Mesenchymal stem cell (in vitro differentiated cells and primary cell): ENCODE measurements at places on chromosomes 5 and 9.
A peak's percentile ranks its signal among the peaks of the same experiment; 100 is the strongest.

DNA sequence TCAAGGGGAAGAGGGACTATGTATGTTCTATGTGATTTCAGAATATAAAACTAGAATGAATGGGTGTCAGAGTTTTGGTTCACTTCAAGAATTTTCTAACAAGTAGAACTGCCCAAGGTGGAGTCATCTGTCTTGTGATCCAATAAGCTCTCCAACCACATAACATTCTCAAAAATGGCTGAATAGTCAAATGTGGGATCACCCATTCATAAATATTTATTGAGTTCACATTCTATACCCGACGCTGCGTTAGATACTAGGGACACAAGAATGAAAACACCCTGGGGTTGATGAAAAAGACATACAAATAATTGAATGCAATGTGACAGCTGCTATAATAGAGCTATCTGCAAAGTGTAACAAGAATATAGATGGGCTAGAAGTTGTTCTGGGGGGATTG lies 35.3 kb upstream of the TRAF1 start:
- DNase-seq = no peak

DNA sequence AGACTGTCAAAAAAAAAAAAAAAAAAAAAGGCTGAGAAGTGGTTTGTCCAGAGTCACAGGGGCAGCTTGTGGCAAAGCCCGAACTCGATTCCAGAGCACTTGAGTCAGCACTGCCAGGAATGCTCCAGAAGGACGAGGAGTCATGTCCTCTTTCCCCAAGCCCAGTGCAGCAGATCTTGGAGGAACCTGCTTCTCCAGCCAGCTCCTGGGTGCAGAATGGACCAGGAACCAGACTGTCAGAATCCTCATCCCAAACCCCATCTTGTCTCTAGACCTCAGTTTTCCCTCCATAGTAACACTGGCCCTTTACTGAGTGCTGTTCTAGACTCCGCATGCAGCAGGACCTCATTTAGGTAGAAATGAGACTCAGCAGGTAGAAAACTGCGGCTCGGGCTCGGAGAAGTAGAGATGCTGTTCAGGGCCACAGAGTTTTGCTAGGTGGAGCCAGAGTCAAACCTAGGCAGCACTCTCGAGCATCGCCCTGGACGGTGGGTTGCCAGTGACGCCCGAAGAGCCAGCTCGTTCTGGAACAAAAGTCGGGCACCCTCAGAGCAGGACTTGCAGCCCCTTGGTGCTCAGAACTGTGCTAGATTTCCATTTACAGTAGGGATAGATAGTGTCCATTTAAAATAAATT lies 15.4 kb downstream of the CD74 start:
- DNase-seq = peak; percentile 40

DNA sequence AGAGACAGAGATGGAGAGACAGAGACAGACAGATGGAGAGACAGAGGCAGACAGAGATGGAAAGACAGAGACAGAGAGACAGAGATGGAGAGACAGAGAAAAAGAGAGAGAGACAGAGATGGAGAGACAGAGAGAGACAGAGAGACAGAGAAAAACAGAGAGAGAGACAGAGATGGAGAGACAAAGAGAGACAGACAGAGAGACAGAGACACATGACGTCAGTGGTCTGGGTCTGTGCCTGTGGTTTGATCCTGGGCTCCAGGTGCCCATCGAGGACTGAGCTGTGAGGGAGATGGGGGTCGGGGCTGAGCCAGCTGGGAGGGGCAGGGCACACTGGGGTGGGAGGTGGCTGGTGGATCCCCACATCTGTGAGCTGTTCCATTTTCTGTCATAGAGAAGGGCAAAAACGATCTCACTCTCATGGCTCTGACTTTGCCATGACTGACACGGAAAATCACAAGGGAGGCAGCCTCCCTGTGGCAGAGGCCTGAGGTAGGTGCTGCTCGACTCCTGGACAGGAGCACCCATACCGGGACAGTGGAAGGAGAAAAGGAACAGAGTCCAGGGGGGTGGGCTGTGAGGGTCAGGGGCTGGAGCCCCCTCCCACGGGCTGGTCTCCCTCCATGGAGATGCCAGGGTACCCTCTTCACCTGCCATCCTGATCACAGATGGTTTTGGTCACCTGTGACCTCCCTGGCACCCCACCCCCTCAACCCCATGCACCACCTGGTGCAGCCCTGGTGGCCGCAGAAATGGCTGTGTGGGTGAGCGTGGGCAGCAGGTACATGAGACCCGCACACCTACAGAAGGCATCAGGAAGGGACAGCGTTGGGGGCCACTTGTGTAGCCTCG lies 28.8 kb downstream of the GLT6D1 start:
- DNase-seq = no peak

DNA sequence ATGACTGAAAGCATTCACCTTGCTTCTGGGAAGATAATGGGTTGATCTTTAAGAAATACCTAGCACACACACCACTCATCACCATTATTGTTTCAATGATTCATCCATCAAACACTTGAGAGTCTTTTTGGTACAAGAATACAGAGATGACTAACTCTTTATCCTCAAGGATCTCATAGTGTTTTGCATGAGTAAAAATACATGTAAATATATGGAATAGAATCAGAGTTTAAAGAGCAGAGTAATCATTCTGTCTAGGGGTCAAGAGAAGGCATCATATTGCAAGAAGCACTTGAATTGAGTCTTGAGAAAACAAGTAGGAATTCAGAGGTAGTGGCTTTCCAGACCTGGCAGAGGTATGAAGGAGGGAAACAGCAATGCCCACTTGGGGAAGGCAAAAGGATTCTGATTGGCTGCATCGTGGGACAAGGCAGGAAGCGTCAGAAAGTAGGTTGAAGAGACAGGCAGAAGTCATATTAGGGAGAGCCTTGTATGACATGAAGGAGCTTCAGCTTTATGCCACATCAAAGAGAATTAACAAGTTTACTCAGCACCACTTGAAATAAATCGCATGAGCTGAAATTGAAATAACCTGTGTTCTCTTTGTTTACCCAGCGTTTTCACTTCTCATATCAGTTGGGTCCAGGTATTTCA lies 542.5 kb downstream of the TLE1 start:
- no peak for DNase-seq

- peak; percentile 84 for DNase-seq
Observed at GRCh38 chr5:10452768-10453331, 11.2 kb downstream of the ROPN1L start.

DNA sequence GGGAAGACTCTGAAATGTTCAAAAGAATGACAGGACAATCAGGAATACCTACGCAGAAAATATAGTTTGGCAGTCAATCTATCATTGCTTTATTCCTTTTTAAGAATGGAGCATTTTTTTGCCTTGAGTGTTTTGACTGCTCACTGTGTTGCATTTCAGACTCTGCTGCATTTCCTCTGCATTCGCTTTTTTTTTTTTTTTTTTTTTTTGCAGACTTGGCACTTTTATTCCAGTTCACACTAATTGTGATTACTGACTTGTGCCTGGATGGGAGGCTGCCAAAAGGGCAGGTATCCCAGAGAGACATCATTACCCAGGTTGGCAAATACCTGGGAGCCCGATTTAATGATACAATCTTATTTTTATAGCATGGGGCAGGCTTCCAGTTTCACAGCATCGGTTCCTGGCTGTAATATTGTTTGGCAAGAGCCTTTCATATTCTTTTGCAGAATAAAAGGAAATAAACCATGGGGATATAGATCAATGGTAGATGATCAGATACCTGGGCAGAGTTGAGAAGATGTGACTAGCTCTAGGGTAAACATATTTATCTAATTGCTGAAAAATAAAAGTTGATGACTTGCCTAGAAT lies 1132.6 kb downstream of the MAT2B start:
- DNase-seq = no peak

DNA sequence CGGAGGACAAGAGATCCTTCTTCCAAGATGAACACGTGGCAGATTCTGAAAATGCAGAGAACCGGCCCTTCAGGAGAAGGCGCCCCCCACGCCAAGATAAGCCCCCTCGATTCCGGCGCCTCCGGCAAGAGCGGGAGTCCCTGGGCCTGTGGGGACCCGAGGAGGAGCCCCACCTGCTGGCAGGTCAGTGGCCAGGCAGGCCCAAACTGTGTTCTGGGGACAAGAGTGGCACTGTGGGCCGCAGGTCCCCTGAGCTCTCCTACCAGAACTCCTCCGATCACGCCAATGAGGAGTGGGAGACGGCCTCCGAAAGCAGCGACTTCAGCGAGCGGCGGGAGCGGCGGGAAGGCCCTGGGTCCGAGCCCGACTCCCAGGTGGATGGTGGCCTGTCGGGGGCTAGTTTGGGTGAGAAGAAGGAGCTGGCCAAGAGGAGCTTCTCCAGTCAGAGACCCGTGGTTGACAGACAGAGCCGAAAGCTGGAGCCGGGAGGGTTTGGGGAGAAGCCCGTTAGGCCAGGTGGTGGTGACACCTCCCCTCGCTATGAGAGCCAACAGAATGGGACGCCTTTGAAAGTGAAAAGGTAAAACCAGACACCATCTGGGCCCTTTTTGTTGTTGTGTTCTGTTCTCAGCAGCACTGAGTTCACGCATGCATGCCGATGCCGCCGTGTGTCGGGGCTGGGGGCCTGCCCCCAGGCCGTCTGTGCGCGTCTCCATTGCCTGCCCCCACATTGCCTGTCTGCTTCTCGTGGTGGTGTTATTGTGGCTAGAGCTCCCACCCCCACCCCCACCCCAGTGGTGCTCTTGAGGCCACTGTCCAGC lies 26.6 kb upstream of the POMT1 start:
- DNase-seq = no peak

DNA sequence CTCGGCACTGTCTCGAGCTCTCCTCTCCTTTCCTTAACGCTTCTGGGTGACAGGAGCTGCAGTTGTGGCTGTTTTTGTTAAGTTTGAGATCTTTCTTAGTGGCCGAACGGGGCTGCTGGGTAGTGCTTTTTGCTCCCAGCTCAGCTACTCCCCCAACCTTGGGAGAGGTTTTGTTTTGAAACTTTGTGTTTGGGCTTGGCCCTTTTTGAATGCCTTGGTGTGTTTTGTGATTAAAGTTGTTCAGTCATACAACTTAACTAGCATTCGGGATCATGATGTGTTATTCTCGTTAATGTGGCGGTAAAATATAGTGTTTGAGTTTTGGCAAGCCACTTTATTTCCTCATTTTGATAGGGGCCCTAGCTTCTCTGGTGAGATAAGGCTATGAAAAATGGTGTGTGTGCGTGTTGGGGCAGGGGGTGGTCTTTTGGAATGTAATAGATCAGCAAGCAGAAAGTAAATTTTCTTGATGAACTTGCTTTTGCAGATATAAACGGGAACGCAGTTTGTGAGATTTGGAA lies 1.1 kb downstream of the KDM3B start:
- DNase-seq = no peak

- DNase-seq = no peak
Observed at GRCh38 chr9:80787636-80788035, 901.7 kb downstream of the TLE1 start.

- DNase-seq = no peak
Observed at GRCh38 chr9:127935765-127936221, 1.9 kb downstream of the DPM2 start.

GRCh38 chr5:178234750-178235587 lies 2.4 kb upstream of the PHYKPL start:
- DNase-seq = peak; percentile 60

DNA sequence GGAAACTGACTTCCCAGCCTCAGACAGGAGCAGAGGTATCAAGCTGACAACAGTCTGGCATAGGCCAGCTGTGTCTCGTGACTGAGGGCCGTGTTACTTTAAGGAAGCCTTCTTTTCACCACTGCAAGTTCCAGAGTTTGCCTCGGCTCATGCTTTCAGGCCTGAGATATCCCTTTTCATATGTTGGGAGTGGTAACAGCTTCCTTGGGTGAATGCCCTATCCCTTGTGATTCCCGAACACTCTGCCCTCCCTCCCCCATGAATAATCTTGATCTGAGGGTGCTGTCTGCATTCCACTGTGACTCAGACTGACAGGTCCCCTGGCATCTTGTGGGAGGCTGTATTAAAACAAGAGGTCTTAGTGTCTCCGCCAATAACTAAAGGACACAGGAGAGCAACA lies 49.7 kb upstream of the ARL15 start:
- peak; percentile 10 for DNase-seq

DNA sequence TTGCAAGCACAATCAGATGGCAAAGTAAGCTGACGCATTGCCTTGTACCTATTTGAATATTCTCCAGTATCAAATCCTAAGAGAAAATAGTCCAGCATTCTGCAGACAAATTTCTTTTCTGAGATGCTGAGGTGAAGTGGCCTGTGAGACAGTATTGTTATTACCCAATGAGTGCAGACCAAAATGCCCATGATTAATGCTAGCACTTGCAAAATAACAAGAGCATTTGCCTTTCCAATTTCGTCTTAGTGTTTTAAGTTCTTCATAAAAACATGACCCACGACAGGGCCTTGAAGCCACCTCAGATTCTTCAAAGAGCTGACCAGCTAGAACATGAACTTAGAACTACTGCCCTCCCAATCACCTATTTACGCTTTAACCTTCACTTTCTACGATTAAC lies 2.6 kb upstream of the IQGAP2 start:
- no peak for DNase-seq

- DNase-seq = peak; percentile 55
Observed at GRCh38 chr5:75510417-75510835, 1.0 kb downstream of the CERT1 start.

GRCh38 chr9:116059466-116059865 lies 94.1 kb upstream of the PAPPA start:
- no peak for DNase-seq

- DNase-seq = no peak
Observed at GRCh38 chr5:74094782-74095108, 468.7 kb downstream of the ARHGEF28 start.

DNA sequence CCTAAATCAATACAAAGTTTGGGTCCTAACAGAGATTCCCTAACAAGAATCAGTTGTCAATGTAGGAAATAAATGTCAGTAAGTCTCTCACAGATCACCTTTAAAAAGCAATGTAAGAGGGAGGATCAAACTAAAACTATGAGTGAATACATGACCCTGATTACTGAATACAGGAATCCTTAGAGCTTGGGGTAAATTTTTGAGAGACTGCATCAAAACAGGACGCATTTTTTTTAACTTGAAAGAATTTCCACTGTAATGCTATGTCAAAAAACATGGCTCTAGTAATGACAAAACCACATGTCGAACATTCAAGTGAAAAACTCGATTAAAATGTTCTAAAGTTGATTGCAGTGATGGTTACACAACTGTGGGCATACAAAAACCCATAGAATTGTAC lies 21.9 kb downstream of the ZDHHC21 start:
- no peak for DNase-seq

DNA sequence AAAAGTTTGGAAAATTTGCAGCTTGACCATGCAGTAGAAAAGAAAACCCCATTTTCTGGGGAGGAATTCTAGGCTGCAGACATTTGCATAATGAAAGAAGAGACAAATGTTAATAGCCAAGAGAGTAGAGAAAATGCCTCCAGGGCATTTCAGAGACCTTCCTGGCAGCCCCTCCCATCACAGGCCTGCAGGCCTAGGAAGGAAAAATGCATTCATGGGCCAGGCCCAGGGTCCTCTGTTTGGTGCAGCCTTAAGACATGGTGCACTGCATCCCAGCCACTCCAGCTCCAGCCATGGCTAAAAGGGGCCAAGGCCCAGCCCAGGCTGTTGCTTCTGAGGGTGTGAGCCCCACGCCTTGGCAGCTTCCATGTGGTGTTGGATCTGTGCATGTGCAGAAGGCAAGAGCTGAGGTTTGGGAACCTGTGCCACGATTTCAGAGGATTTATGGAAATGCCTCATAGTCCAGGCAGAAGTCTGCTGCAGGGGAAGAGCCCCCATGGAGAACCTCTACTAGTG lies 75.0 kb upstream of the OR13F1 start:
- no peak for DNase-seq

- DNase-seq = no peak
Observed at GRCh38 chr5:12392246-12392645, 488.0 kb upstream of the CTNND2 start.

GRCh38 chr9:131185924-131186323 lies 60.5 kb downstream of the NUP214 start:
- no peak for DNase-seq

GRCh38 chr5:168097876-168098653 lies 193.4 kb upstream of the WWC1 start:
- no peak for DNase-seq
